ENCODE measurements at places on chromosomes 7 and 10. TPM values are rescaled to one million over a fixed set of nuclear protein-coding genes. Genes with fewer than 3 reads are reported as not detected.

The FXYD4 gene
- total RNA-seq, result not detected

The TMEM270 gene
- not detected for total RNA-seq

The PITX3 gene
- 0.36 TPM for total RNA-seq

The GPR85 gene
- total RNA-seq, result 1.8 TPM

The CTAGE8 gene
- 0.65 TPM for total RNA-seq

The MMD2 gene
- total RNA-seq, result not detected

The SPDYE16 gene
- not detected for total RNA-seq

The CCDC172 gene
- not detected for total RNA-seq

The DPYSL4 gene
- total RNA-seq, result 3.0 TPM

The DKK1 gene
- 3.5 TPM for total RNA-seq

The ABCC2 gene
- total RNA-seq, result 0.84 TPM

The PNLIP gene
- not detected for total RNA-seq

The NME8 gene
- total RNA-seq, result not detected

The VAX1 gene
- total RNA-seq, result not detected

The PRXL2A gene
- total RNA-seq, result 448 TPM

The NUTM2E gene
- not detected for total RNA-seq

The RHEB gene
- total RNA-seq, result 99.1 TPM

The RELN gene
- 3.8 TPM for total RNA-seq

The ANKRD26 gene
- total RNA-seq, result 5.9 TPM

The PIK3CG gene
- total RNA-seq, result 4.5 TPM

The DPP6 gene
- 0.95 TPM for total RNA-seq

The ZPBP gene
- total RNA-seq, result not detected

The SEC31B gene
- total RNA-seq, result 9.4 TPM

The NXPH1 gene
- total RNA-seq, result not detected

The PTPRZ1 gene
- 13.3 TPM for total RNA-seq

The CCNJ gene
- 3.8 TPM for total RNA-seq

The GSTO2 gene
- 0.84 TPM for total RNA-seq

The INSYN2A gene
- total RNA-seq, result not detected

The AFAP1L2 gene
- 3.7 TPM for total RNA-seq

The FKBP6 gene
- not detected for total RNA-seq

The UNCX gene
- total RNA-seq, result not detected

The SMNDC1 gene
- 8.1 TPM for total RNA-seq

The ZNHIT1 gene
- 113 TPM for total RNA-seq

The VSIR gene
- total RNA-seq, result 71.5 TPM

The LYZL1 gene
- total RNA-seq, result not detected

The CFAP70 gene
- 3.2 TPM for total RNA-seq

The CISD1 gene
- 21.8 TPM for total RNA-seq

The MYPN gene
- total RNA-seq, result not detected

The HACD1 gene
- 19.8 TPM for total RNA-seq

The CALN1 gene
- not detected for total RNA-seq

The NUB1 gene
- 76.4 TPM for total RNA-seq

The CFAP43 gene
- total RNA-seq, result 0.38 TPM

The SCRN1 gene
- total RNA-seq, result 43.1 TPM

All from omental fat pad (tissue), 4 donors.